ENCODE measurements at places on chromosomes 16 and 17. TPM values are rescaled to one million over a fixed set of nuclear protein-coding genes. Genes with fewer than 3 reads are reported as not detected.

GRCh38 chr17:66177048-66177447 is 14.9 kb downstream of the CEP112 start:
- DNase-seq, result no peak
- no peak overlapping the region for H3K4me3 ChIP-seq
- H3K27me3 ChIP-seq, result no peaks in the 10 kb centered on the region

DNA sequence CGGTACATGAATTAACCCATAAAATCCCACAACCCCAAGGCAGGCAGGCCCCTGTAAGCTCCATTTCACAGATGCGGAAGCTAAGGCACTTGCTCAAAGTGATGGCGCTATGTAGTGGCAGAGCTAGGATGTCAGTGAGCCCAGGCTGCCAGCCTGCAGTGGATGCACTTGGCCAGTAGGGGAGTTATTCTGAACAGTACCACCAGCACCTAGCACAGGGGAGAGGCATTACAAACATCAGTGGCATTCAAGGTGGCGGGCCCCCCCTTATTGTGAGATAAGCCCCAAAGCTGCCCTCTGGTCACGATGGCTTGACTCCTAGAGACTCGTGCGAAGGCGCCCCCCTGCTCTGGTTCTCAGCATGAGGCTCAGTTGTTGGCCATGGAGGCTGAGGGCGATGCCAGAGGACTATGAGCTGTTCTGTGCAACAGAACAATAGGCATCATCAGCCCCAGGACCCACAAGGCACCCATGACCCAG is 33.8 kb downstream of the GTF3C1 start:
- DNase-seq, result peak; percentile 65
- no peak overlapping the region for H3K4me3 ChIP-seq
- peaks cover 42% of the 10 kb centered on the region for H3K4me1 ChIP-seq
- peaks cover 67% of the 10 kb centered on the region for H3K36me3 ChIP-seq
- H3K27ac ChIP-seq, result no peak overlapping the region

Gene TTLL6
- total RNA-seq, result not detected

Gene ELMO3
- total RNA-seq, result 0.72 TPM

GRCh38 chr16:78200623-78201096 is 101.2 kb downstream of the WWOX start:
- H3K36me3 ChIP-seq, result no peaks in the 10 kb centered on the region
- H3K27me3 ChIP-seq, result no peaks in the 10 kb centered on the region
- H3K4me3 ChIP-seq, result no peak overlapping the region
- DNase-seq, result no peak

- peak; percentile 5 for DNase-seq
- no peaks in the 10 kb centered on the region for H3K27me3 ChIP-seq
- no peaks in the 10 kb centered on the region for H3K36me3 ChIP-seq
- no peak overlapping the region for H3K4me3 ChIP-seq
- H3K27ac ChIP-seq, result no peak overlapping the region
- H3K4me1 ChIP-seq, result peaks cover 6% of the 10 kb centered on the region
Measured at GRCh38 chr16:56547120-56547948, 17.5 kb upstream of the MT4 start.

DNA sequence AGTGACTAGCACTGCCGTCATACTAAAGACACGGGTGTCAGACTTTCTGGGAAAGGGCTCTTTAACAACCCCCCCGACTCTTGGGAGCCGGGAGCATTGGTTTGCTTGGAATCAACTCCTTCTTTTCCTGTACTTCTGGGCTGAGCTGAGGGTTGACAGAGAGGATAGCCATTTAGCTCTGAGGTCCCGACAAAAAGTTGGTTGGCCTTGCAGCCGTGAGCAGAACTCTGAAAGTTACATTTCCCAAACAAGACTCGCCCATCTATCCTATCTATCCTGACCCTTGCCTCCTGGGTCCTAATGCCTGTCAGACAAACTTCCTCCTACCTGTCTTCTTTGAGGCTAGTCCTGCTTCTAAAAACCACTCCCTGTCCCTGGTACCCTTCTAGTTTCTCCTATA is 460.8 kb upstream of the TOM1L1 start:
- no peaks in the 10 kb centered on the region for H3K27me3 ChIP-seq
- no peaks in the 10 kb centered on the region for H3K4me1 ChIP-seq
- H3K4me3 ChIP-seq, result no peak overlapping the region
- no peaks in the 10 kb centered on the region for H3K36me3 ChIP-seq

- peaks cover 3% of the 10 kb centered on the region for H3K4me1 ChIP-seq
- no peaks in the 10 kb centered on the region for H3K36me3 ChIP-seq
- no peak for DNase-seq
- peaks cover 39% of the 10 kb centered on the region for H3K27me3 ChIP-seq
- no peak overlapping the region for H3K4me3 ChIP-seq
Measured at GRCh38 chr17:43932923-43933322, 9.4 kb downstream of the PPY start.

DNA sequence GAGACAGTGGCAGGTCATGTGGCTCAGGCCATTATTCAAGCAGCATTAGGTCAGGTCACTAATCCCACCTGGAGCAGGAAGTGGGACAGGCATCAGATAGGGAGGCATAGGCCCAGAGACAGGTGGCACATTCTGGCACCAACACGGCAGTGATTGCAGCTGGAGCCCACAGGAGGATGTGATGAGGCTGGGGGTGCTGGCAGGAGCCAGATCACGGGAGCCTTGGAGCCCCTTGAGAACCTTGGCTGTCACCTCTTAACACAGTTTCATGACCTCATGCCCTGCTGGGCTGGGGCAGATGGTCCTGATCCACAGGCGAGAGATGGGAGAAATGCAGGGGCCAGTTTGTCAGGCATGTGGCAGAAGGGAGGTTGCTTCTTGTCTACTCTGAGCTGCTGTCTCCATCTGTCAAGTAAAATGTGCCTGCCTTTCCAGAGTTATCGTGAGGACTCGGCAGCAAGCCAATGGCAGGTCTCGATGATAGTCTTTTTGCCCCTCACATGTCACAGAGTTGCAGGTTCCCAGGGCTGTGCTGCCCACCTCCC is 109.6 kb downstream of the CLEC16A start:
- H3K27ac ChIP-seq, result no peak overlapping the region
- H3K4me1 ChIP-seq, result peaks cover 62% of the 10 kb centered on the region
- no peak for DNase-seq
- H3K36me3 ChIP-seq, result peaks cover 9% of the 10 kb centered on the region
- no peaks in the 10 kb centered on the region for H3K27me3 ChIP-seq
- H3K4me3 ChIP-seq, result no peak overlapping the region
